Myometrial cell (primary cell): ENCODE measurements at places on chromosomes 2 and 18. TPM values are rescaled to one million over a fixed set of nuclear protein-coding genes. Genes with fewer than 3 reads are reported as not detected.

The RAB27B gene
- 28.0 and 34.6 TPM in 2 replicates for total RNA-seq

The PLGLB2 gene
- total RNA-seq, result not detected in 2 replicates

The KLHL14 gene
- not detected in 2 replicates for total RNA-seq

The ATP6V1C2 gene
- total RNA-seq, result 0.18 TPM in 1 of 2 replicates, not detected in the other

The SLC9A4 gene
- not detected in 2 replicates for total RNA-seq

The REG3G gene
- total RNA-seq, result not detected in 2 replicates

The NLRC4 gene
- not detected in 2 replicates for total RNA-seq

The RNF125 gene
- total RNA-seq, result 0.86 and 1.1 TPM in 2 replicates

The AQP12A gene
- not detected in 2 replicates for total RNA-seq

The SLC11A1 gene
- 0.18 and 0.29 TPM in 2 replicates for total RNA-seq

The HK2 gene
- 1.2 and 2.3 TPM in 2 replicates for total RNA-seq

The ZFP36L2 gene
- 14.1 and 17.5 TPM in 2 replicates for total RNA-seq

The GRHL1 gene
- total RNA-seq, result under 0.01 TPM in 1 of 2 replicates, not detected in the other

The CENPA gene
- 14.5 and 16.1 TPM in 2 replicates for total RNA-seq

The SCN9A gene
- 15.0 and 15.2 TPM in 2 replicates for total RNA-seq

The STAM2 gene
- total RNA-seq, result 31.7 and 38.3 TPM in 2 replicates

The GALNT14 gene
- total RNA-seq, result 0.18 and 0.29 TPM in 2 replicates

The OSBPL6 gene
- total RNA-seq, result 7.4 and 7.8 TPM in 2 replicates

The REG3A gene
- total RNA-seq, result not detected in 2 replicates

The SLC20A1 gene
- 226 and 235 TPM in 2 replicates for total RNA-seq

The MXD1 gene
- total RNA-seq, result 2.0 and 3.0 TPM in 2 replicates

The EVA1A gene
- total RNA-seq, result 14.5 and 19.0 TPM in 2 replicates

The GPC1 gene
- total RNA-seq, result 137 and 142 TPM in 2 replicates

The SERPINE2 gene
- 35.1 and 36.3 TPM in 2 replicates for total RNA-seq

The CHRND gene
- total RNA-seq, result not detected in 2 replicates

The LRP1B gene
- not detected in 2 replicates for total RNA-seq

The C18orf63 gene
- not detected in 2 replicates for total RNA-seq

The MC4R gene
- not detected in 2 replicates for total RNA-seq

The CKAP2L gene
- 4.0 and 7.6 TPM in 2 replicates for total RNA-seq

The MC5R gene
- not detected in 2 replicates for total RNA-seq

The SERPINB13 gene
- total RNA-seq, result not detected in 2 replicates

The STON1 gene
- total RNA-seq, result 15.0 and 19.7 TPM in 2 replicates

The HSPE1 gene
- total RNA-seq, result 124 and 151 TPM in 2 replicates

The TXNDC2 gene
- total RNA-seq, result not detected in 2 replicates

The IL36RN gene
- not detected in 2 replicates for total RNA-seq

The NRP2 gene
- total RNA-seq, result 48.9 and 75.0 TPM in 2 replicates

The PLEK gene
- under 0.01 TPM in 1 of 2 replicates, not detected in the other for total RNA-seq

The ARHGEF33 gene
- under 0.01 TPM in 1 of 2 replicates, not detected in the other for total RNA-seq

The OSGEPL1 gene
- total RNA-seq, result 8.9 and 10.3 TPM in 2 replicates

The SERPINB2 gene
- not detected in 2 replicates for total RNA-seq

The CNDP1 gene
- not detected in 2 replicates for total RNA-seq
